ENCODE measurements at places on chromosomes 16 and 17.
A peak's percentile ranks its signal among the peaks of the same experiment; 100 is the strongest.

- DNase-seq, result no peak
These were observed 15.7 kb downstream of the MVP start for GRCh38 chr16:29835926-29836325.

- no peak for DNase-seq
These were observed 6.0 kb downstream of the CLEC16A start for GRCh38 chr16:10950393-10950792.

DNA sequence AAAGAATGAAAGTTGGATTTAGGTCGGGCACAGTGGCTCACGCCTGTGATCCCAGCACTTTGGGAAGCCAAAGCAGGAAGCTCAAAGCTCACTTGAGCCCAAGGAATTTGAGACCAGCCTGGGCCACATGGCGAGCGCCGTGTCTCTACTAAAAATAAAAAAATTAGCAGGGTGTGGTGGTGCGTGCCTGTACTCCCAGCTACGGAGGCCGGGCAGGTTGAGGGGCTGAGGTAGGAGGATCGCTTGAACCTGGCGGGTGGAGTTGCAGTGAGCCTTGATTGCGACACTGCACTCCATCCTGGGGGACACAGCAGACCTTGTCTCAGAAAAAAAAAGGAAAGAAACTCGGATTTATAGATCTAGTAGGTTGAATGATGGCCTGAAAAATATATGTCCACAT, 37.4 kb upstream of the RPH3AL start:
- no peak for DNase-seq

GRCh38 chr17:72624652-72625051, 467.8 kb downstream of the SLC39A11 start:
- DNase-seq, result no peak

GRCh38 chr17:41792845-41793783, 6.6 kb upstream of the JUP start:
- no peak for DNase-seq

GRCh38 chr17:57496382-57496781, 240.1 kb downstream of the MSI2 start:
- no peak for DNase-seq

DNA sequence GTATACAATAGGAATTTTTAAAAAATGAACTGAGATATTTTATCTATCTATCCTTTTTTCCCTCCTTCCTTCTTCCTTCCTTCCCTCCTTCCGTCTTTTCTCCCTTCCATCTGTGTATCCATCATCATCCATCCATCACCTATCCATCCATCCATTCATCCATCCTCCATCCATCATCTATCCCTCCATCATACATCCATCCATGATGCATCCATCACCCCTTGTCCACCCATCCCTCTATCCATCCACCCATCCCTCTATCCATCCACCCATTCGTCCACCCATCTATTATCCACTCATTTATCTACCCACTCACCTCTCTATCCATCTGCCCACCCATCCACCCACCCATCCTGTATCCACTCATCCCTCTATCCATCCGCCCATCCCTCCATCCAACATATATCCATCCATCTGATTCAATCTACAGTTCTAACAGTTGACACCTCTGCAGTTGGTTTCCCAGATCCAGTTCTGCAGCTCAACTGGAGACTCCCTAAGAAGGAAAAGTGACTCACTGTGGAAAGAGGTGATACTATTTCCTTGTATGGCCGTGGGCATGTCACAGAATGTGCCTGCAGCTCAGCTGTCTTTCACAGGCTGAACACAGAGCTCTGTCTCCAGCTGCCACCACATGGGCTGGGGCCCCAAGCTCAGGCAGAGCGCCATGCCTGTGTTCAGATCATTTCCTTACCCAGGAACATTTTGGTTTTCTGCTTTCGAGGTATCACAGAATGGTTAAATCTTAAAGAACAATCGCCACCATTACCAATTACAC, 130.8 kb downstream of the XYLT1 start:
- no peak for DNase-seq

DNA sequence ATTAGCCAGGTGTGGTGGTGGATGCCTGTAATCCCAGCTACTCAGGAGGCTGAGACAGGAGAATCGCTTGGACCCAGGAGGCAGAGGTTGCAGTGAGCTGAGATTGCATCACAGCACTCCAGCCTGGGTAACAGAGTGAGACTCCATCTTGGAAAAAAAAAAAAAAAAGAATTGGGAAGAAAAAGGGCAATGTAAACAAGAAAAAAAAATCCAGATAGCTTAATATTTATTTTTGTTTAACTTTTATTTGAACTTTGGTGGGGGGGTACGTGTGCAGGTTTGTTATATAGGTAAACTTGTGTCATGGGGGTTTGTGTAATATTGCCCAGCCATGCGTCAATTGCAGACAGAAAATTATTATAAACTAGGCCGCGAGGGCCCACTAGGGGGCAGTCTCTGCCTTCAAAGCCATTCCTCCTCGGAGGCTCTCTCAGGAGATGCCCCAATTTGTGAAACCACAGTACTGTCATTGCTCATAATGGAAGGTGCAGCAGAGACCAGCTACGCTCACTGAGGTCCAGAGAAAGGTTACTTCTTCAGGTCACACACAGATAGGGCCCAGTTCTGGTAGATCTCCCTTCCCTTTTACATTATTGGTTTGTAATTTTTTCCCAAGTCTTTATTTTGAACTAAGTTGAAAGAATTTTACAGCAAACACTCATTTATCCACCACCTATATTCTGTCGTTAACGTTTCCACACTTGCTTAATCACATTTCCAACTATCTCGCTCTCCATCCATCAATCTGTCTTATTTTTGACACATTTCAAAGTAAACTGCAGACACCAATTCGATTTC, 206.2 kb downstream of the PRKCB start:
- DNase-seq, result peak; percentile 47

DNA sequence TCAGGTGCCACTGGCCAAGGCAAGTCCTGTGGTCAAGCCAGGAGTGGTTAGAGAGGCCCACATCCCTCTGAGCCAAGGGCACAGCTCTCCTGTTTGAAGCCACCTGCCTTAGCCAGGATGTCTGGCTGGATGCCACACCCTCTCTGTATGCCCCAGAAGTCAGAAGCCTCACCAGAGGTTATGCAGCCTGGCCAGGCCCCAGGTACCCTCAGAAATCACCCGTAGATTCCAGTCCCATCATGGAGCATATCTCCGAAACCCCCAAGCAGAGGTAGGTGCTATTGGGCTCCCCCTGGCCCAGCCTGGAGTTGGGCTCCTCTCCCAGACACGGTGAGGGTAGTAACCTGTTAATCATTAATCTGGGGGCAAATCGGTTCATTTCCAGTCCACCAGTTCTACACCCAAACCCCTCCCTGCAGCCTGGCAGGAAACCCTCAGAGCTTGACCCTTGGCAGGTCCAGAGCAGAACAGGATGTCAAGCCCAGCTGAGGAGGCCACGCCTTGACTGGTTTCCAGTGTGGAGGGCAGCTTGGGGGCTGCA, 60.6 kb upstream of the TMEM97 start:
- no peak for DNase-seq

DNA sequence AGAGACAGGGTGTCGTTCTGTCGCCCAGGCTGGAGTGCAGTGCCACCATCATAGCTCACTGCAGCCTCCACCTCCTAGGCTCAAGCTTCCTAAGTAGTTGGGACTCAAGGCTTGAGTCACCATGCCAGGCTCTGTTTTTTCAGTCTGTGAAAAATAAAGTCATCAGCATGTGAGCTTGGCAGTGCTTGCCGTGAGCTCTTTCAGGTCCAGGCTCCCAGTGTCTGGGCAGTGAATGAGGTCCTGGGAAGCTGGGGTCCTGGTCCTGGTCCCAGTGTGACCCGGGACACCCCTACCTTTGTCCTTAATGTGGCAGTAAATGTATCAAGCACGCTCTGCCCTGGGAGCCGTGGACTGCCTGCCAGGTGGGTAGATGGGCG, 22.9 kb upstream of the RPL13 start:
- DNase-seq, result no peak

- DNase-seq, result no peak
These were observed 37.5 kb downstream of the WWP2 start for GRCh38 chr16:69799611-69800031.

DNA sequence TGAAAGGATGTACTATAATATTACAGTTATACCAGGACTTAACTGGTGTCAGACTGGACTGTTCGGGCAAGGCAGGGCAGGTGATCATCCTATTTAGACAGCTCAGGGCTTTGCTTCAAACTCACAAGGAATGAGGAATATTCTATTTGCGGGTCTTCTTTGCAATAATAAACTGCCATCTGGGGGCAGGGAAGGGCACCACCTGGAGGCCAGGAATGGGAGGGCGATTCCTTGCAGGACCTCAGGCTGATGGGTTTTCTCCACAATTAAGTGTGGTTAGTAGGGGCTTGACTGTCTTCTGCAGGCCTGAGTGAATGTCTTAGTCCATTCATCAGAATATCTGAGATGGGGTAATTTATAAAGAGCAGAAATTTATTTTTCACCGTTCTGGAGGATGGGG, 424.1 kb downstream of the CA10 start:
- no peak for DNase-seq

DNA sequence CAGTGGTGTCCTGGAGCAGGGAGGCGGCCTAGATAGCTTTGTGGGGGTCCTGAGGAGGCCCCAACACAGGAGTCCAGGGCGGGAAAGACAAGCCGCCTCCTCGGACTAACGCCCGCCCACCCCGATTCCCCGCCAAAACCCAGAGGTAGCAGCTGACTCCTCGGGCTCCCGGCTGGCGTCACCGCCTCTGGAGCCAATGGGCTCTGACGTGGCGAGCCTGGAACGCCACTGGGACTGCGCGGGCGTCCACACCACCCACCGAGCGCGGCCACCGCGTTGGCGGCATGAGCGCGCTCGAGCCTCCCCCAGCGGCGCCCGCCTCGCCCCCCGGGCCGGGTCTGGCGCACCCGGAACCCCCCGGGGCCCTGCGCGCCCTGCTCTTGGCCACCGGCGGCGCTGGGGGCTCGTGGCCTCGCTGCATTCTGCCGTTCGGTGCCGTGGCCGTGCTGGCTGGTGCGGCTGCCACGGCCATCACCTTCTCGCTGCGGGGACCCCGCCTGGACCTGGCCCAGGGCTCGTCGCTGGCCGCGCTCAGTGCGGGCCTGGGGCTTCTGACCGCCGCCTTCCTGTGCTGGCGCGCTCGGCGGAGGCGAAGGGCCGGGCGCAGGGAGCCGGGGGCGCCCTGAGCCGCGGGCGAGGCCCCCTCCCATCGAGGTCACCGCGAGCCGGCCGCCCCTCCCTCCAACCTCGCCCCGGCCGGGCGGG, 3.4 kb upstream of the NTN3 start:
- peak; percentile 78 for DNase-seq

DNA sequence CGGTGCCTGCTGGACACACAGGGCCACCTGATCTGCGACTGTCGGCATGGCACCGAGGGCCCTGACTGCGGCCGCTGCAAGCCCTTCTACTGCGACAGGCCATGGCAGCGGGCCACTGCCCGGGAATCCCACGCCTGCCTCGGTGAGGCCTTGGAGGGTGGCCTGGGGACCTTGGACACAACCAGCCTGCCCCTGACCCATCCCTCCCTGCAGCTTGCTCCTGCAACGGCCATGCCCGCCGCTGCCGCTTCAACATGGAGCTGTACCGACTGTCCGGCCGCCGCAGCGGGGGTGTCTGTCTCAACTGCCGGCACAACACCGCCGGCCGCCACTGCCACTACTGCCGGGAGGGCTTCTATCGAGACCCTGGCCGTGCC, 1.4 kb downstream of the NTN3 start:
- no peak for DNase-seq

GRCh38 chr16:15716694-15717447, 66.8 kb downstream of the NDE1 start:
- DNase-seq, result no peak

GRCh38 chr16:31131841-31132271, 3.7 kb downstream of the PRSS8 start:
- no peak for DNase-seq

- DNase-seq, result no peak
These were observed 7.6 kb downstream of the PSME3IP1 start for GRCh38 chr16:57178196-57178595.

DNA sequence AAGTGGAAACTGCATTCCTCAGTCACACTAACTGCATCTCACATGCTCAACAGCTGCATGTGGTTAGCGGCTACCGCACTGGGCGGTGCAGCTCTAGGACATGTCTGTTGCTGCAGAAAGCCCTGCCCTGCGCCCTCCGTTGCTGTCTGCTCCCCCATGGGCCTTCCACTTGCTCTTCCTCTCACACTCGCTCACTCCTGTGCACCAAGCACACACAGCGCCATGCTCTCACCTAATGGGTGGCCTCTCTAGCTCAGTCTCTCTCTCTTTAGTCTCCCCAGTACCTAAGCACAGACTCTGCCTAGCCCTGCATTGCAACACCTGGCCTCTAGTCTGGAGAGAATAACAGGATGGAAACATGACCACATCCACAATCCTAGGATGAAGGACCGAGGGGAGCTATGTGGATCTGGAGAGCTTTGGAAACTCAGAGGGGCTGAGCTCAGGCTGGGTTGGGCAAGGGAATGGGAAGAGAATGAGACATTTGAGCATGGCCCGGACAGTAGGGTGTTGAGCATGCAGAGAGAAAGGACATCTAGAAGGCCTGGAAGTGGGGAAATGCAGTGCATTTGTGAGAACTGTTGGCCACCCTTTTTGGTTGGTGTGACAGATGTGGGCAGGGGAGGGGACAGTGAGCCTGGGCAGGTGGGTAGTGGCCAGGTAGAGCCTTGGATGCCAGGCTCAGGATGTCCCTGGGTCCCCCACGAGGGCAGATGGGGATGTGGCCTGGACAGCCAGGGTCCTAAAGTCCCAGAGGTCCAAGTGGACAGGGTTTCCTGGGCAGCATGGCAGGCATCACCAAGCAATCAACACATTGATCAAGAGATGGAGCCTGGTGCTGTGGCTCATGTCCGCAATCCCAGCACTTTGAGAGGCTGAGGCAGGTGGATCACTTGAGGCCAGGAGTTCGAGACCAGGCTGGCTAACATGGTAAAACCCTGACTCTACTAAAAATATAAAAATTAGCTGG, 16.1 kb downstream of the SGCA start:
- DNase-seq, result no peak

- DNase-seq, result no peak
These were observed 45.5 kb upstream of the STH start for GRCh38 chr17:45953561-45953960.

DNA sequence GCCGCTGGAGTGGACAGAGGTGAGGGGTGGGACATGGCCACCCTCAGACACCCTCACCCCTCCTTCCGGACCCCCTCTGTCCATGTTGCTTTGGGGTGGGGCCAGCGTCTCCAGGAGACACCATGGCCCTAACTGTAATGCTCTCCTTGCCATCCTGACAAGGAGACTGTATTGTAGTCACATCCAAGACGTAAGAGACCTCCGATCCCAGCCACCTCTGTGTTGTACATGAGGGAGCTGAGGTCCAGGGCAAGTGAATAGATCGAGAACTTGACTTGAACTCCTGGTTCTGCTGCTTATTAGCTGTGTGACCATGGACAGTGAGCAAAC, 30.2 kb downstream of the POLR3E start:
- DNase-seq, result no peak

GRCh38 chr16:3480901-3481695, 14.2 kb downstream of the C16orf90 start:
- DNase-seq, result no peak

Data from NCI-H1930 (cell line).